ENCODE measurements at places on chromosomes 11 and 22.
A peak's percentile ranks its signal among the peaks of the same experiment; 100 is the strongest.

DNA sequence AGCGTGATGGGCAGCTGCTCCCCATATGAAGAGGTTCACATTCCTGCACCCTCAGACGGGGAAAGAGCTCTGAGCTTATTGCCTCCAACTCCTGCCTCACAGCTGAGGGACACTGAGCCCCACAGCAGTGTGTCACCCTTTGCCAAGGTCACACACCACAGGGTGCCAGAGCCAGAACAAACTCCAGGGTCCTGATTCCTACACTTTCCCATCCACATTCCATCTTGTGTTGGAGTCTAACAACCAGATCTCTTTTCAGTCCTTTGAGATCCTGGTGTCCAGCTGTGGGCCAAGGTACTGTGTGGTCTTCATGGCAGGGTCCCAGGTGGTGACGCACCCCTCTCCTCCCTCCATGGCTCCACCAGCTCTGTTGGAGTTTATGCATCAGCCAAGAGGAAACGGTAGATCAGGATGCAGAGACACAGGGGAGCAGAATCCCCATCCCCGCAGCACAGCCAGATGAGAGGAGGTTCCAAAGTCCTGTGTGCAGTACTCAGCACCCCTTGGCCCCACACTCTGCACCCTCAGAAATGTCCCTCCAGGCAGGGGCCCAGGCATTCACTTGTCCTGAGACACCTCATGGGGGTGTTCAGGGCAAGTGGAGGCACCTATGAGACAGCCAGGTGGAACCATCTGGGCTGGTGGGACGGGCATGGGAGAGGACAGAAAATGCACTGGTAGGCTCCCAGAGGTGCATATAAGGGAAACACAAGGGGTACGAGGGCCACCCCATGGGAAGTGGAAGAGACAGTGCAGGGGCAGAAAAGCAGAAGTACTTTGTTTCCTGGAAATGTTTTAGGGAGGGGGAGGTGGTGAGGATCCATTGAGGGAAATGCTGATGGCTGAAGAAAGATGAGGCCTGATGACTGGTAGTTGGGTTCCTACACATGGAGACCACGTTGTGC lies 32.6 kb upstream of the GNAZ start:
- no peak for DNase-seq

- DNase-seq, result peak; percentile 27
These were observed 5.2 kb downstream of the MAML2 start for GRCh38 chr11:96337541-96338431.

- DNase-seq, result no peak
These were observed 1330.2 kb downstream of the LRRC4C start for GRCh38 chr11:40129266-40129665.

DNA sequence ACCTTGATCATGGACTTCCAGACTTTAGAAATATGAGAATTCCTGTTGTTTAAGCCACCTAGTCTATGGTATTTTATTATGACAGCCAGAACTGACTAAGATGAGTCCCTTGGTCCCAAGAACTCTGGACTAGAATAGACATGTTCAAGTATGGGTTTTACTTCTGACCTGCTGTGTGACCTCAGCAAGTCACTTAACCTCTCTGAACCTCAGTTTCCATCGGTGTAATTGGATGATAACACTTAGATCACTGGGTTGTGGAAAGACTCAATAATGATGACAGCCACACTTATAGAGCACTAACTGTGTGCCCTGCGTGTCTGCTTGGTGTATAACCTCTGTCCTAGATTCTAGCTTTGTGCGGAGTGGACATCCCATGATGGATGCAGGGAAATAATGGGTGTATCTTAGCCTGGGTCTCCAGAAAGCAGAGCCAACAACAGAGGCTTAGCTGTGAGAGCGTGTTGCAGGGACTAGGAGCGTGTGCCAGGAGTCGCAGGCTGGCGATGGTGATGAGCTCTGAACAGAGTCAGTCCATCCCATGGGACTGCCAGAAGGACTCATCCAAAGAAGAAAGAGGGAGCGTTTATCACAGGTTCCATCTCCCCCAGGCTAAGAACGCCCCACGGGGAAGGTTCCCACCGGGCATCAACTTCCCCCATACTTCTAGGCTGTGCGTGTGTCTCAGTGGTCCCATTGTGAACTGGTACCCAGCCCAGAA lies 93.2 kb upstream of the TP53I11 start:
- DNase-seq, result no peak

Measured in activated CD8-positive, alpha-beta memory T cell treated with anti-CD3 and anti-CD28 coated beads, Interleukin-2, amount 50 U/mL, for 4 hours (primary cell).